ENCODE measurements at places on chromosomes 11 and 22.
A peak's percentile ranks its signal among the peaks of the same experiment; 100 is the strongest.

GRCh38 chr22:42432020-42432596, at the start of gene NFAM1:
Gene NFAM1 (minus strand): TSS chr22:42432403. CDS start chr22:42432357, 46 bp downstream.
- DNase-seq, result no peak

GRCh38 chr22:30040499-30041260, 39.6 kb upstream of the HORMAD2 start:
- no peak for DNase-seq

GRCh38 chr11:18352581-18352980, 30.2 kb downstream of the GTF2H1 start:
- no peak for DNase-seq

GRCh38 chr11:45590743-45591142, 74.7 kb downstream of the CHST1 start:
- DNase-seq, result no peak

DNA sequence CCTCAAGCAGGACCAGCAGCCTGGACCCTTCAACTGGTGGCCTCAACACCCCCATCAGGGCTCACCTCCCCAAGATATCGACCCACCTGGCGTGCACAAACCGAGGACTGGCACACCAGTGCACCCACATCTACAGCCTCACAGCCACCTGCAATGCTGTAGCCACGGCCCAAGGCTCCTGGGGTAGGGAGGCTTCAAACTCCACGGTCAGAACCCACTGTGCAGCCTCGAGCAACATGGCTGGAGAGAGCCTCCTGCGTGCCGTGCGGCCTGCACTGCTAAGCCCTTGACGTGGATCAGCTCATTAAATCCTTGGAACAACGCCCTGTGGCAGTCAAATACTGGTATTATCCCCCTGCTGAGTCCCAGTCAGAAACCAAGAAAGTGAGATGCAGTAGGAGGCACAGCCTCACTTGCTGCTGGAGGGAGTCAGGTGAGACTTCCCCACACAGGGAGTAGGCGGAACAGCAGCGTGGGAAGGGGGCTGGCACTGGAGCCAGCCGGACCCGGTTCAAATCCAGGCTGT, 4.6 kb downstream of the CARD10 start:
- no peak for DNase-seq

- no peak for DNase-seq
Measured at GRCh38 chr11:43921561-43922294, 20.7 kb upstream of the C11orf96 start.

- DNase-seq, result peak; percentile 93
Measured at GRCh38 chr11:73647459-73648100, 1.2 kb downstream of the PLEKHB1 start.

DNA sequence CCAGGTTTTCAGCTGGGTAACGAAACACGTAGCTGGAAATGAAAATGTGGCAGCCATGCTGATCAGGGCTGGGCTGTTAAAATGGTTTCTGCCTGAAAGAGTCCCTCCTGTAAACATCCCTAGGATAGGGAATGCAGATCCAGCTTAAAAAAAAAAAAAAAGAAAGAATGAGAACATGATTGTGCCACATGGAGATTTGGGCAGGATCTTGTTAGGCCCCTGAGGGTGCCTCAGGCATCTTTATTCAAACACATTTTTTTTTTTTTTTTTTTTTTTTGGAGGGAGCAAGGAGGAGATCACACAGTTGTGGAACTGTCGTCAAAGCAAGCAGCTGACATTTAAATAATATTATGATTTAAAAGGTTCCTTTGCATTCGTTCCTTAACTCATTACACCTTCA, 900.3 kb downstream of the OPCML start:
- no peak for DNase-seq

- no peak for DNase-seq
Measured at GRCh38 chr11:46294365-46295309, 17.2 kb downstream of the CREB3L1 start.

DNA sequence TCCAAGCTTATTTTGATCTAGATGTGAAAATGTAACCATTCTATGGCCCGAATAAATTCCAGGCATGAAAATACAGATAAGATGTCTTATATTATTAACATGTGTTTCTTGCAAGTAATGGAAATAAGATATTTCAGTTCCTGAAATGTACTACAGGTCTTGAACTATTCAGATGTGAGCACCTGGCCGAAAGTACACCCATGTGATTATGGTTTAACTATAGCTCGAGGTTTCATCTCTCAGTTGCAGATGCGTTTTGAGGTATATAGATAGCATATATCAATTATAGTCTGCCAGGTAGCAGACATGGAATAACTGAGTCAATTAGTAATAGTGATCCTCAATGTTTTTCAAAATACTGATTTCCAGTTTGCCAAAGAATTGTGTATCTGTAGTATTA, 68.3 kb downstream of the DDIAS start:
- DNase-seq, result no peak

DNA sequence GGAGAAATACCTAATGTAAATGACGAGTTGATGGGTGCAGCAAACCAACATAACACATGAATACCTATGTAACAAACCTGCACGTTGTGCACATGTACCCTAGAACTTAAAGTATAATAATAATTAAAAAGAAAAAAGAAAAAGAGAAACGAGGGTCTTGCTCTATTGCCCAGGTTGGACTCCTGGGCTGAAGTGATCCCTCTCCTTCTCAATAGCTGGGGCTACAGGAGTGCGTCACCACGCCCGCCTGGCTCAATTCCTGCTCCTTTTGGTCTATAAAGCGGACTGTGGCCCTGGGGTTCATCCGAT, 521 bp upstream of the PTS start:
- DNase-seq, result no peak

DNA sequence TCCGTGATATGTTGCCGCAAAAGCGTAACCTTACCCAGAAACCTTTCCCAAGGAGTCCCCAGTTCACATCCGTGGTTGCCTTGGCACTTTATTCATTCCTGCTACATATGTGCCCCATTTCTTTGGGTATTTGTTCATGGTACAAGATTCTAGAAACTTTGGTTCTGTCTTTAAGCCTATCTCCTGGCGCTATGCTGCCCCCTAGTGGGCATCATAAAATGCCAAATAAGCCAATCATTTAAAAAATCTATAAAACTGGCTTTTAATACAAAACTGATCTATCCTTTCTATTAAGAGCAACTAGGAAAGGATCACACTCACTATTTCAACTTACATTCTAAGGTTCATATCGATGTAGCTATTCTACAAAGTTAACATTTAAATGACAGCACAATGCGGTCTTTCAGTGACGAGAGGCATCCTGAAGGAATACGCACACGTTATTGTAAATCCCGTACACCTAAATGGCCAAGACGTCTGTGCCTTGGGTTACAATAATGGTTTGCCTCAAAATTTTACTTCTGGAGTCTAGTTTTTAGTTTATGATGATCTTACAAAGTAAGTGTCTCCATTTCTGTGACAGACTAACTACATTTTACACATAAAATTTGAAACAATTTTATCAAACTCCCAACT, 16.2 kb downstream of the PIWIL3 start:
- DNase-seq, result peak; percentile 65
